ENCODE measurements at places on chromosomes 2 and 18.

- DNase-seq = no peak
These were observed 80.3 kb downstream of the FTCDNL1 start for GRCh38 chr2:199770716-199771115.

- DNase-seq = no peak
These were observed 23.7 kb downstream of the NCAPH start for GRCh38 chr2:96359310-96359709.

- peak; percentile 20 for DNase-seq
These were observed 37.4 kb downstream of the TMEM87B start for GRCh38 chr2:112092286-112093041.

DNA sequence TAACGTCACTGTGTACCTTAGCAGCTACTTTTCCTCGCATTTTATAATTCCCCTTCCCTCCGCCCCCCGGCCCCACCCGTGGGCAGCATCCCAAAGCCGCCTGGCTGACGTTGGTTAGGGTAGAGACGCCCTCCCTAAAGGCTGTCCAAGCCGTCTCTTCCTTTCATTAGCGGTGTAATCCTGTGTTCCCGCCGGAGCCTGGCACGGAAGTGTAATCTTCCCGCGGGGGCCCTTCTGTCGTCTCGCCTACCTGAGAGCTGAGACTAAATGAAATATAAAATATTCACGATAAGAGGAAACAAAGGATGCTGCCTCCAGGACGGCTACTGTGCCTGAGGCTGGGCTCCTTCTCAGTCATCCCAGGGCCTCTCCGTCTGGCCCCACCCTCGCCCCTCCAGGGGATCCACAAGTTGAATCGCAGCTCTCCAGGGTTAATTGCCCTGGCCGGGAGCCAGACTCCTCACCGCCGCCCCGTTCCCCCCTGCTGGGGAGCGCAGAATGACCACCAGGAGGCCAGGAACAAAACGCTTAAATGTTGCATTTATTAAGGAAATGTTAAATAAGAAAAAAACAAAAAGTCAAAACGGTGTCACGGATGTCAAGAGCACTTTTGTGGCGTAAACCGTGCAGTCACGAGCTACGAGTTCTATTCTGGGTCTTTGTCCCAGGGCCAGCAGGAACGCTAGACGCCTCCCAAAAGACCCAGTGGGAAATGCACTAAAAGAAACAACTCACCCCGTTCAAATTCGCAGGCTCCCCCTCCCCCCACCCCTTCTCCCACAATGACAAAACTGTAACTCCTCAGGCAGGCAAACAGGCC is 1.5 kb downstream of the RPRM start:
- DNase-seq = no peak

GRCh38 chr2:47888581-47889280 is 17.6 kb downstream of the FBXO11 start:
- no peak for DNase-seq

GRCh38 chr2:190460487-190460886 is 52.3 kb downstream of the MFSD6 start:
- DNase-seq = no peak

DNA sequence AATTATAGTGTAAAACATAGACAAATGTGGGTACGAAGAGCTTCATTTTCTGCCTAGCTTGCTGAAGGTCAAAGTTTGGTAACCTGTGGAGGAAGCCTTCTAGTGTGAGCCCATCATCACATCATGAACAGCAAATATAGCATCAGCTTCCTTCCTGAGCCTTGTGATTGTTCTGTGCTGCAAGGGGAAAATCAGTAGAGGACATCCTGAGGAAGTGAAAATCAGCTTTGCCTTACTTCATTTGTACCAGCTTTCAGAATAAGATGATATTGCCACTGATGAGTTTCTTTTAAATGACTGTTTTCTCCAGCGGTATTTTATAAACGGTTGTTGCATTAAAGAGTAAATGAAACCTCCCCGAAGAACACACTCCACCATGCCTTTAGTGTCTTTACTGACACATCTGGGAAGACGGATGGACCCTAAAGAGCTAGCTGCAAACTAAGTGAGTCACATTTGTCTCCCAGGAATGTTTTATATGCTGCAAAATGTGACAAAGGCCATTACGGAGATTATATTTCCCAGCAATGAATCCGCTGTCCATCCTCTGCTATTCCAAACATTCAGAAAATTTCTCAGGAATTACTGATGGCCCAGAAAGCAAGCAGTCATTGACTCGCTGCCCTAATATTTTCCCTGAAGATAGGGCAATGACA is 1272.8 kb downstream of the SUCLG1 start:
- DNase-seq = no peak

DNA sequence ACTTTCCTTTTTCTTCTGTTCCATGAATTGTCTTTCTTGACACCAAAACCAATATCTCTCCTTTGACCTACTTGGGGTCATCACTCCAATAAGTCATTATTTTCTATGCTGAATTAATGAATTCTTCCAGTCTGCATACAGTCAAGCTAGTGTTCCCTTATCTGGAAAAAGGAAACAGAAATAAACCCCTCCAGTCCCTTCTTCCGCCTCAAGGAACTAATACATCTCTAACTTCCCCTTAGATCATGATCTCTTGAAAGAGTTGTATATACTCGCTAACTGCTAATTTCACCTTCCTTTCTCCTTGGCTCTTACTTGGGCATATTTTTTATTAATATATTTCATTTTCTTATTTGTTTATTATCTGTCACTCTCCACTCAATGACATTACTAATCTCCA is 7.3 kb upstream of the ARHGAP15 start:
- DNase-seq = no peak

GRCh38 chr2:74481961-74482800 is 617 bp downstream of the CCDC142 start:
- DNase-seq = no peak

DNA sequence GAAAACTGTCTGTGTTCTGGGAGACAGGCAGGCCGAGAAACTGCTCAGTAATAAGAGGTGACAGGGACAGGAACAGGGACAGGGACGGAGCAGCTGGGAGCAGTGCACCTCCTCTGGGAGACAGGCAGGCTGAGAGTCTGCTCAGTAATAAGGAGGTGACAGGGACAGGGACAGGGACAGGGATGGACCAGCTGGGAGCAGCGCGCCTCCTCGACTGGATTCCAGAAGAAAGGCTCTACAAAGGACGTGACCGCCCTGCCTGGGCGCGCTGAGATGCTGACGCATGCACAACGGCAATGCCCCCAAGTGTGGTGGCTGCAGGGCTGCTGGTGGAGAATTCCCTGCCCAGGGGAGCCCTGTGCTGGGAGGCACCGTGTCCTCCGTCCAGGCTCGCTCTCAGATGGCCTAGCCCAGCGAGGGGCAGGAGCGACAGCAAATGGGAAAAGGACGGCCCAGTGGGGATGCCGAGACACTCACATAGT is 44.2 kb upstream of the PXDN start:
- DNase-seq = no peak

DNA sequence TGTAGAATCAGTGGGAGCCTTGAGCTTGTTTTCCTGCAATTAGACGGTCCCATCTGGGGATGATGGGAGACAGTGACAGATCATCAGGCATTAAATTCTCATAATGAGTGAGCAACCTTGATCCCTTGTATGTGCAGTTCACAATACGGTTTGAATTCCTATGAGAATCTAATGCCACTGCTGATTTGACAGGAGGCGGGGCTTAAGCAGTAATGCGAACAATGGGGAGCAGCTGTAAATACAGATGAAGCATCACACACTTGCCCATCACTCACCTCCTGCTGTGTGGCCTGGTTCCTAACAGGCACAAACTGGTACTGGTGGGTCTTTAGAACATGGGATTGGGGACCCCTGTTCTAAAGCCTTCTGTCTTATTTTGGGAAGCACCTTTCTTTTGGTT is 17.9 kb upstream of the NYAP2 start:
- no peak for DNase-seq

DNA sequence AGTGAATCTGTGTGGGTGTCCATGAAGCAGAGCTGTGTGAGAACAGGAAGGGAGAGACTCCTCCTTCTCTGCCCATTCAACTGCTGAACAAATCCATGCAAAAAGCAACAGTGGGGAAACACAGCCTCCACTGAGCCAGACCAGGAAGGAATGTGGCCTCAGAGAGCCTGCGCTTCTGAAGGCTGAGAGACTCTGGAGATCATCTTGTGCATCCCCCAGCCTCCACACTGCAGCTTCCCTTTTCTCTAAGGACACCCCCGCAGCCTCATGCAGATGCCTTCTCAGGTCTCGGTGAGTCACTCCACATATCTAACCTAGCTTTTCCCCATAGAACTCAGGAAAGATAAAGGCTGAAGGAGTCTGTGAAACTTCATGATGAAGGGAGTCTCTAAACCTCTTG is 402.9 kb downstream of the TNS1 start:
- DNase-seq = no peak

- DNase-seq = peak; percentile 19
These were observed 37.7 kb upstream of the SMAD2 start for GRCh38 chr18:47968006-47968676.

- no peak for DNase-seq
These were observed 73.2 kb downstream of the KLHL29 start for GRCh38 chr2:23457990-23458682.

- DNase-seq = no peak
These were observed 213.4 kb downstream of the CDH20 start for GRCh38 chr18:61546590-61546989.

DNA sequence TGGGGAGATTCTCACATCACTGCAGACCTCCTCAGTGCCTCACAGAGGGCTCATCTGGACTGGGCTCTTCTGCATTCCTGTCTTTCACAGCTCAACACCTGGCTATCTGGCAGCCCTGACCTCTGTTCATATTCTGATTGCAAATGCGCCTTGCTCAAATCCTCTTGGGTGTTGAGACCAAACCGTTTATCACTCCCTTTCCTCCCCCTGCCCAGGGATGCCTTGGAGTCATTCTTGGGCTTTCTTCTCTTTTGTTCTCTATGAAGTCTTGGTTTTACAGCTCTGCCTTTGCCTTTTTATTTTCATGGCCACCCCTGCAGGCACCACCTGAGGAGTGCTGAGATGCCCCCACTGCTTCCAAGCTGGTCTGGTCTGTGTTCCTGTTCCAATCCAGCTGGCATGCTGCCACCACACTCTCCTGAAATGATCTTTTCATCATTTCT is 26.3 kb downstream of the TUBB6 start:
- DNase-seq = no peak

DNA sequence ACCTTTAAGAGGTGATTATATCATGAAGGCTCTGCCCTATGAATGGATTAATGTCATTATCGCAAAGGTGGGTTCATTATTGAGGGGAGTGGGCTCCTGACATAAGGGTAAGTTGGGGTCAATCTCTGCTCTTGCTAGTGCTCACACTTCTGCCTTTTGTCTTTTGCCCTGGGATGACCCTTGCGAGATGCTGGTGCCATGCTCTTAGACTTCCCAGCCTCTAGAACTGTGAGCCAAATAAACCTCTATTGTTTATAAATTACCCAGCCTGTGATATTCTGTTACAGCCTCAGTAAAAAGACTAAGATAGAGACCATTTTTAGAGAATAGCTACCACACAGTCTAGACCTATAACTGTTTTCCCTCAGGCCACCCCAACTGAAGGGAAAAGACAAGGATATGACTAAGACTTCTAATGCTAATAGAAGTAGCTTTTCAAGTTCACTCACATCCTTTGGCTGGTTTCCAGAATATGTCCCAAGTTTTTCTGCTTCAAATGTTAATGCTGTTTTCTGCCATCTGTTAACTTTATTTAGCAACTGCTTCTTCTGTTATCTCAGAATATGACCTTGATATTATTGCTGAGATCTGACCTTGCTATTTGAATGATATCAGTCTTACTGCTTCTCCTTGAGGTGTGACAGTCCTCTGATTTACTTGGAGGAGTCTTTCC is 65.1 kb upstream of the STAM2 start:
- DNase-seq = no peak

DNA sequence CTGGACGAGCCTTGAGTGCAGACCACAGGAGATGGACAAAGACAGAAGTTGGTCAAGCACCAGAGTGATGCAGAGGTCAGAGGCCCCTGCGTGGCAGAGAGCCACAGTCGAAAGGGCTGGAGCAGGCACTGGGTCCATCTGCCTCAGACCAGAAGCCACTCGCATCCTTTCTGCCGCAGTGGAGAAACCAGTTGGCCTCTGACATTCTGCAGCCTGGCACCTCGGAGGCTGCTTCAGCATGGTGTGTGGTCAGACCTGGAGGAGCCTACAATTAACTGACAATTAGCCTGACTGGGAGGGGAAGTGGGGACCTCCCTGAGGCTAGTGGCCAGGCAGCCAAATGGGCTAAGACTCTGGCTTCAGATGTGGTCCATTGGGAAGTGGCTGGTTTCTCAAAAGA is 111.1 kb downstream of the SGPP2 start:
- no peak for DNase-seq

DNA sequence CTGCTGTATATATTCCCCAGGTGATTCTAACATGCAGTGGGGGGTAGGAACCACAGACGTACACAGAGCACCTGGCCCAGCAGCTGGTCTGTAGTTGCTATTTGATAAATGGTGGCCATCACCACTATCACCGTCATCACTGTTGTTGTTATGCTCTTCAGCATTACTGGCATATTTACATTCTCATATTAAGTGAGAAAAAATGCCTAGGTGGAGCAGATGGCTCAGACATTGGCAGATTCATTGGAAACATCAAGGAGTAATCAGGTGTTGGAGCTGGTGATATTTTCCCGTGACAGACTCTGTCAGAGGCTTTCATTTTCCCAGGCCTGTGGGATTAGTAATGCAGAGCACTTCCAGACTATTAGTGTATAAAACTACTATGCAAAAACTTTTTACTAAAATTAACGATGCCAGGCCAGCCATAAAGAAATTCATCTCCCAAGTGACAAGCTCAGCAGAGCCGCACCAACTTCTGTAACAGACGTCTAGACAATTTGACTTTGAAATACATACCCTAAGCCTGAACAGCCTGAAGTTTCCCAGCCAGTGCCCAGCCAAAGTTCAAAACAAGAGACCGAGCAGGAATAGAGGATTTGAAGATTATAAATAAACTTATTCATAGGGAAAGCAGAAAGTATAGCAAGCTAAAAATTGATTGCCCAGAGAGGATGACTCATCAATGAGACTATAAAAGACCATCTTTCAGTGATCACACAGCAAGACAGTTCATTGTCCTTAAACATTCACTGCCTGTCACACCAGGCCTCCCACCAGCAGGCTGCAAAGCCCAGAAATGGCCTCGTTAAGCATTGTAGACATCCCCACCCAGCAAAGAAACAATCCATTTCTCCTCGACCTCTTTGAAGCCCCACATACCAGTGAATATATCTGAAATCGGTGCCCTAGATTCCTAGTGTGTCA is 247.4 kb upstream of the CHAC2 start:
- DNase-seq = no peak
